ENCODE measurements at places on chromosomes 2 and 18.

DNA sequence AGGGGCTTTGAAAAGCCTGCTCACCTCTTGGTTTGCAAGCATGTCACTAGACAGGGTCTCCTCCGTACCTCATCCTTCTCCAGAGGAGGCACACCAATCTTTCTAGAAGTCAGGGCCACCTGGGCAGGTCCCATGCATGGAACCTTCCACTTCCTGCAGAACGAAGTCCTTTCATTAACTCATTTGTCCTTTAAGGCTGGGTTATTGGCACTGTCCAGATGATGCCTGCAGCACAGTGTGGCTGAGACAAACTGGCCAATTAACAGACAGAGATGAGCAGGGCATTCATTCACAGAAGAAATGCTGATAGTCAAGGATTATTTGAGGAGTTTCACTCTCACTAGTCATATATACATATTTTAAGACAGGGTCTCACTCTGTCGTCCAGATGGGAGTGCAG is 245.3 kb downstream of the TFCP2L1 start:
- DNase-seq: no peak

DNA sequence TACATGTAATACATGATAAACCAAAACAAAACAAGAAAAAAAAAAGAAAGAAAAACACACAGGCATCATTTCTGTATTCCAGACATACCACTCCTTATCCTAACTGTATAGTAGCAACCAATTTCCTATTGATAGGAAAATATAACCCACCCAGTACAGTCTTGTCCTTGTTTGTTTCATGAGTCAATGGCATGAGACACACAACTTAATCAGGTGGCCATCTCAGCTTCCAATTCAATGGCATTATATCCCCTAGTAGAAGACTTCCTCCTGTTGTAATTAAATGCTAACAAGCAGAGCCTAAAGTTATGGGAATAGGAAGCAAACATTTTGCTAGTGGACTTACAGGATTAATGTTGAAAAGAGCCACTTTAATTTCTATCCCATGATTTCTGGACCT is 121.0 kb upstream of the NOL4 start:
- DNase-seq: no peak

- no peak for DNase-seq
These were observed 16.1 kb downstream of the NFATC1 start for GRCh38 chr18:79411614-79412526.

GRCh38 chr18:79047556-79048244 is 21.5 kb upstream of the ATP9B start:
- DNase-seq: no peak

GRCh38 chr2:173979751-173980351 is 14.7 kb upstream of the SP3 start:
- DNase-seq: no peak

DNA sequence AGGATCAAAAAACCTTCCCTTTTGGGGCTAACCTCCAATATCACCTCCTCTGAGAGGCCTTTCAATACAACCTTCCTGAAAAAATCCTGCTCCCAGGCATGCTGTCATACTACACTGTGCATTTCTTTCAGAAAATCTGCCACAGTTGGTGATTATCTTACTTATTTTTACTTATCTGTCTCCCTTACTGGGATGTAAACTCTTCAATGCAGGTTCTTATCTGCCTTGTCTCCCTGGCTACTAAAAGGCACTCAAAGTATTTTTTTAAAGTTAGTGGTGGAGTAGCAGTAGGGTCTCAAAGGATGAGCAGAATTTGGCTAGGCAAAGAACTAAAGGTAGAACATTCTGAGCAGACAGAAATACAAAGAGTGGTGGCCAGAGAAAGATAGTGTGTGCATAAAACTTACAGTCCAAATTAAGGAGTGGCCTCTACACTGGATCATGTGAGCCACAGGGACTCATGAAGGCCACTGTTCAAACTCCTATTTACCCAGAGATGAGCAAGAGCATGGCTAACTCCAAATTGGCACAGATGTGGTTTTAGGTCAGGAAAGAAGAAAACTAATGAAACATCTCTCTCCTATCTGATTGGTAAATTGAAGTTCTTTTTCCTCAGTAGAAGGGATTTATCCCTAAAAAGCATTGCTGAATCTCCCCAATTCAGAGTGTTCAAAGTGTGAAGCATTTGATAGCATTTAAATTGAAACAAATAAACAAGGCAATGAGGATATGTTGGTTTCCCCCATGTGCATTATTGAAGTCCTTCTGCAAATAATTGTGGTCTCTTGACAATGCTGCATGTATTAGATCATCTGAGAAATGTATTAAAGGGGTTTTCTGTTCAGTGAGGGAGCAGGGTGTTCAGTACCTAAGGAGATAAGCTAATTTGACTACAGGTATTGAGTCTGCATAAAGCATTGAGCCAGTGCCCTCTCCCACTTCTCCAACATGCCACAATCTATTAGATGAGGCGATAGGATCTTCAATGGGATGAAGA is 285.5 kb downstream of the MREG start:
- no peak for DNase-seq

Data from stimulated activated CD4-positive, alpha-beta T cell treated with anti-CD3 and anti-CD28 coated beads, Interleukin-15, amount 100 ng/mL, for 24 hours (primary cell).